ENCODE measurements at places on chromosomes 6 and 20.

GRCh38 chr6:42137194-42137753 lies 5.1 kb downstream of the C6orf132 start:
- no peak for DNase-seq

GRCh38 chr6:111681860-111682259 lies 76.2 kb upstream of the TRAF3IP2 start:
- no peak for DNase-seq

DNA sequence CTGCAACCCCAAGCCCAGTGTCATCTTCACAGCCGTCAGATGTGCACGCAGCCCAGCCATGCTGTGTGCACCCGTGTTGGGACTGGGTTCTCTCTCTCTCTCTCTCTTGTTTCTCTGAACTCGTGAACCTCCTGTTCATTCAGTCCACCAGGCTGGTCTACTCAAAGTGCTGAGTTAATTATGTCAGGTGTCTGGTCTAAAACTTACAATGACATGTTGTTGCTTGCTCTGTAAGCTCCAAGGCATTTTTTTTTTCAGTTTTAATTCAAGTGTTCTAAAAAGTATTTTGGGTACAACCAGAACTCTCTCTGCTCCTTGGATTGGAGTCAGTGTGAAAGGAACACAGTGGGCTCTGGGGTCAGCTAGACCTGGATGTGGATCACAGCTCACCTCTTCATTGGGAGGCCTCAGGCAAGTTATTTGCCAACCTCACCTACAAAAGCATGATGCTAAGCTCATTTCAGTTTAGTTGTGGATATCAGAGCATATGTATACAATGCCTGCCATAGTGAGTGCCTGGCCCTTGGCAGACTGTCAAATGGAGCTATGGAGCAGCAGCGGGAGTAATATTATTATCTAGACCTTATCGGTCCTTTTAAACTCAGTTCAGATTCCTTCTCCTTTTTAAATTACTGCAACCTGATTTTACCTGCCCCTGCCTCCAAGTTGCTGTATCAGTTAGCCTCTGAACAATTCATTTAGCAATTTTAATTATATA lies 59.5 kb downstream of the PLEKHG1 start:
- no peak for DNase-seq

GRCh38 chr6:44650947-44651346 lies 263.4 kb downstream of the CDC5L start:
- DNase-seq = no peak

GRCh38 chr20:60115451-60115850 lies 157.2 kb downstream of the CDH26 start:
- no peak for DNase-seq

DNA sequence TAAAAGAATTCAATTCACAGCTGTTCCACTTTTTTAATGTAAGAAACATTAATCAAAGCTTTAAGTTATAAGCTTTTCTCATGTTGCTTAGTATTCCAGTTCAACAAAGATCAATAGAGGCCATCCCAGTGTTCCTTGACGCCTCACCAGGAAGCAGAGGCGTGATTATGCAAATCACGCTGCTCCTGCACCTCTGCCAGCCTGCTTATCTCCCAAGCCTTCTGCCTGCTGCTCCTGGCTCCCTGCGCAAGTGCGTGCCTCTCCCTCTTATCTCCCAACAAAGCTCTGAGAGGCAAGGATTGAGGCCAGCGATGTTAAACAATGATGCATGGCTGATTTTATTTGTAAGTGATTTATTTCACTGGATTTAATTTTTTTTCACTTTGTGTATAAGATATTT lies 42.8 kb downstream of the INSM1 start:
- peak; percentile 58 for DNase-seq

GRCh38 chr6:66538551-66539135 lies 831.6 kb upstream of the EYS start:
- no peak for DNase-seq

GRCh38 chr20:20368418-20369249 lies 730 bp downstream of the INSM1 start:
- DNase-seq = no peak

GRCh38 chr6:111563581-111563980 lies 42.1 kb downstream of the TRAF3IP2 start:
- DNase-seq = no peak

DNA sequence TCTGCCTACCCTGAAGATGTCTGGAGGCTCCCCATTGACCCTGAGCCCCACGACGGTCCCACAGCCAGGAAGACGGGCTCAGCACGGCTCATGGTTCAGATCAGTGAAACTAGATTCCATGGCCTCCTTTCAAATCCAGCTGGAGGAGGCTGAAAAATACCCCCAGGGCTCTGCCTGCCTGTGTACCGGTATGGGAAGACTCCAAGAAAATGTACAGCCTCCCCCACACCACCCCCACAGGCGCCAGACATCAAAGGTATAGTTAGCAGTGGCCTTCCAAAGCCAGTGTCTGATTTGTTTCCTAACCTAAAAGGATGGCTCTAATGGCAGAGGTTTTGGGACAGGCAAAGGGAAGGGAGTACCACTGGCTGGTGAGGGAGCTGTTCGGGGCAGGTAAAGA lies 86.2 kb upstream of the SNAP25 start:
- no peak for DNase-seq

- DNase-seq = peak; percentile 6
Observed at GRCh38 chr20:2692036-2692885, at the start of gene EBF4. TSS of gene EBF4 (plus strand) at chr20:2692780. CDS start at chr20:2693646, 866 bp downstream.

DNA sequence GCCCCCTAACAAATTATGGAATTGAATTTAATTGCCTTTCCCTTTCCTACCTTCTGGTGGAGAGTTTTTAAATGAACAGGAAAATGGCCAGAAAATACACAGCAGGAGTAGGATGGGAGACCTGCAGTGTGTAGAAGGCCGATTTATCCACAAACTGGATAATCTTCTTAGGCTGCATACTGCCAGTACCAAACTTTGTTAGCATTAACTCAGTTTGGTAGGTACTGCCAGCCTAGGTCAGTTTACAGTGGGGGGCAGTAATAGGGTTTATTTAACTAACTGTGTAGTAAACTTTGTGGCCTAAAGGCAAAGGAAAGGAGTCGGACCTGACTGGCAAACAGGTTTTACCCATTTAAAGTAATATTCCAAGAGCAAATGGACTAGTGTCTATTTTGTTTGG lies 4.6 kb downstream of the NCOA3 start:
- DNase-seq = no peak

DNA sequence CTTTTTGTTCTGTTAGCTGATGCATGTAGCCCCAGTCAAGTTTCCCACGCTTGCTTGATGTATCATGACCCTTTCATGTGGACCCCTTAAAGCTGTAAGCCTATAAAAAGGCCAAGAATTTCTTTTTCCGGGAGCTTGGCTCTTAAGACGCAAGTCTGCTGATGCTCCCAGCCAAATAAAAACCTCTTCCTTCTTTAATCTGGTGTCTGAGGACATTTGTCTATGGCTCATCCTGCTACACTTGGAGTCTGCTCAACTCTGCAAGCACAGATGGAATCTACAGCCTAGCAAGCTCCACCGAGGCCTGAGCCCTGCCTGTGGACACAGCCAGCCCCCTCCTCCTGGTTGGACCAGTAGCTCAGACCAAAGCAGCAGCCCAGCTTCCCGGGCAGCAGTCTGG lies 3.4 kb downstream of the CST2 start:
- no peak for DNase-seq

DNA sequence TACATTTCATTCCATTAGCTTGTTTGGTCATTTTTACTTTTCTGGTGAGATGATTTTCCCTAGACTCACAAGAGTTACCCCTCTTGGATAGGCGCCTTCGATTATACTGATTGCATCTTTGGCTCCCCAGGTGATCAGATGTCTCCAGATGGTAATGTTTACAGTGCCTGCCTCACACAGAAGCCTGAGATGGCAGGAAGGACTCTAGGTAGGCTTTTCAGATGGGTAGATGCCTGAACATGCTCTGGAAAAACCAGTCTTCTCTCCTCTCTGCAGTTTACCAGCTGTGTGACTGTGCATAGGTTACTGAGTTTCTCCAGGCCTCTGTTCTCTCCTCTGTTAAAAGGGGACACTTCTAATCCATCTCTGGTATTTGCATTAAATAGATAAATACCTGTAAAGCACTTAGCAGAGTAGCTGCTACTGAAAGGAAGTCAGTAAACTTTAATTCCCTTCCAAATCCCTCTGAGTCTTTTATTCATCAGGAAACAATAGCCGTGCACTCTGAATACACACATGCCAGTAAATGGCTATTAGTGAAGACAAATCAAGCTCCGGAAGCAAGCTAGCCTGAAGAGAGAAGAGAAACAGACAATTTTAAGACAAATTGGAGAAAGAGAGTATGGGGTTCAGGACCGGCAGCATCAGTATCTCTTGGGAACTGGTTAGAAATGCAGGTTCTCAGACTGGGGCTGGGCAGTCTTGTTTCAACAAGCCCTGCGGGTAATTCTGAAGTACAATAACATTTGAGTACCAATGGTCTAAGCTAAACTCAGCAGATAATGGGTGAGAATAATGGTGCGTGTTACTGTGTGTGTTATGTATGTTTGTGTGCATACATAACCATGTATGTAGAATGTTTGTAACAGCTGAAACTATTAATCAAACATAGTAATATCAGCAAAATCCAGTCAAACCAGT lies 139.4 kb downstream of the UST start:
- DNase-seq = no peak

GRCh38 chr20:17710379-17711266 lies 10.9 kb downstream of the BANF2 start:
- DNase-seq = no peak

- no peak for DNase-seq
Observed at GRCh38 chr6:156695742-156696141, 81.4 kb upstream of the ARID1B start.

DNA sequence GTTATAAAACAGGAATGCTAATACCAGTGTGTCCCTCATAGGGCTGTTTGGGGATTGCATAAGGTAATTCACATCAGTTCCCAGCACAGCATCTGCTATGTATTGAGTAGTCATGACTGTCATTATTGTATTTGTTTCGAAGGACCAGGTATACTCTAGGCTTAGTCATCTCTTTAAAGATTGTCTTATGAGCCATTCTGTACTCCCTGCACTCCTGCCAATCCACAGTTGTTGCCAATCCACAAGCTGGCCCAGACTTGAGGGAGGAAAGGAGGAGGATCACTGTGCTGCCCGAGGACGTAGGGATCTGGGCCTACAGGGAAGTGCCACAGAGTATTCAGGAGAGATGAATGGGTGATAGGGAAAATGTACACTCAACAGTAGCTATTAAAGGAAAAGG lies 113.0 kb upstream of the TIAM2 start:
- peak; percentile 51 for DNase-seq

GRCh38 chr6:163539101-163539762 lies 124.7 kb downstream of the QKI start:
- DNase-seq = no peak

- DNase-seq = peak; percentile 39
Observed at GRCh38 chr20:35617397-35618262, 2.0 kb downstream of the SPAG4 start.

Measured in fibroblast of the aortic adventitia (primary cell).